Aorta (tissue), 5 donors: ENCODE measurements at places on chromosomes 4 and X.

DNA sequence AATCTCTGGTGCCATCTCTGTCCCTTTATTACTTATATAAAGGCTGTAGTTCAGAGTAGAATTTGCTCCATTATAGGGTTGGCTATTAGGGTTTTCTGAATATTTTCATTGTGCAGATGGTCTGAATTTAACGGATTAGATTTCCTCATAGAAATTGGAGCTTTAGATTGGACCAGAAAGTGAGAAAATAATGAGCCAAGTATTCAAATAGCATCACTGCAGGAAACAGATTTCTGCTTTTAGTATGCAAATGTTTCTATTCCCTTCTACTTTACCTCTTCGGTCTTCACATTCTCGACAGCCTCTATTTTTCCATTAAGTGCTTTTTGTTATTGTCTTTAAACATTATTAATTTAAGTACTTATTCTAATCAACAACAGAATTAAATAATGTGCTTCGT, 55.4 kb downstream of the TRIM2 start:
- no peak for DNase-seq

GRCh38 chr4:52234561-52235440, 183.7 kb downstream of the SPATA18 start:
- no peak for DNase-seq

GRCh38 chr4:122423246-122423645, 33.3 kb downstream of the IL2 start:
- DNase-seq: no peak

- no peak for DNase-seq
Measured at GRCh38 chr4:71559957-71560571, 221.2 kb downstream of the SLC4A4 start.

- DNase-seq: no peak
Measured at GRCh38 chr4:176549161-176549865, 229.5 kb downstream of the SPCS3 start.

DNA sequence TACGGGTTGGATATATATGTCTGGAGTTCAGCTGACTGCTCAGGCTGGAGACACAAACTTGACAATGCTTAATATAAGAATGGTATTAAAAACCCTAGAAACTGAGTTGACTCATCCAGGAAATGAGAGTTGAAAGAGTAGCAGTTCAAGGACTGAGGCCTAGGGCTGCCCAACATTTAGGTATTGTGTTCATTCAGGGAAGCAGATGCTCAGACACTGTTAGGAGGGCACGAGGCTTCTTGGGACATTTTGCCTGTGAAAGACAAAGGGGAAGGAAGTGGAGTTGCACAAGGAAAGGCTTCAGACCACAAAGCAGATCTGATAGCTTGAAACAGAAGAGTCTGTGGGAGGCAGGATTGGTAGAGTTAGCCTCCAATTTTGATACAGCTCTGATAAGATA, 52.0 kb upstream of the HS3ST1 start:
- no peak for DNase-seq

GRCh38 chr4:76752861-76753501, 145.0 kb downstream of the SOWAHB start:
- peak; percentile 65 for DNase-seq

DNA sequence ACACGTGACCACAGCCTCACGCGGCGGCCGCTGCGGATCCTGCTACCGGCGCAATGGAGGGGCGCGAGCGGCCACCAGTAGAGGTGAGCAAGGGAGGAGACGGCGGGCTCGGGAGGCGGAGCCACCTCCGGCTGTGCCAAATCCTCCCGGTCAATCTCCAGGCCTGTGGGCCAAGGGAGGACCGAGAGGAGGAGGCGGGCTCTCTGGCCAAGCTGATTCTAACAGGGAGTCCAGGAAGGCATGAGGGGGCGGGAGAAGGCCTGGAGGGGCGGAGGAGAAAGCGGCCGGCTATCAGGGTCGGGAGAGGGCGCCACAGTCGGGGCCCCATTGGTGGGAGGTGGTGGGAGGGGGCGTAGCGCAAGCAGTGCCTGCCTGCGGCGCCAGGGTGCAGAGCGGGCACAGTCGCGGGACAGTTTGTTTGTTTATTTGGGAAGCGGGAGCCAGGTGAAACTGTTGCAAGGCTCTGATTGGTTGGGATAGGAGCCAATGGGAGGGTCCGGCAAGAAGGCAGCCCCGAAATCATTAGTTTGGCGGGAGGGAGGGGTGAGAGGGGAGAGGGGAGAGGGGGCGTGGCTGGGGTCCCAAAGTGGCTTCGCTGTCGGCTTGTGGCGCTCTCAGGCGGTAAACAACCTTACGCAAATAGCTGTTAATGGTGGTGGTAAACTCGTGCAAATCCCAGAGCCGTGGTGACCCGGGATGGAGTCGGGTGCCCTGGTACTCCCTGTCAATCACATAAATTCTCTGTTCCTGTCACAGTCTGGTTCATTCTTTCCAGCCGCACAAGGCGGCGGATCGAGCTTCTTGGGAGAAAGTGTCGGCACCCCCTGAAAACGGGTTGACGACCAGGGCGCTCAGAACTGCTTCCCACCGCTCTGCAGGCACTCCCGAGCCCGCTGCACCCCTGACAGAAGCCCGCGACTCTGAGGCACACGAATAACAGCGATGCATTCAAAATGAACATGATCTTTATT, at the start of gene IRS4:
TSS of gene IRS4 (minus strand) at position 55 of the 971 bp plus-strand sequence.
- no peak for DNase-seq
